ENCODE measurements at places on chromosomes 11 and 22. TPM values are rescaled to one million over a fixed set of nuclear protein-coding genes. Genes with fewer than 3 reads are reported as not detected.

- DNase-seq = no peak
Measured at GRCh38 chr11:31649129-31649966, 139.8 kb downstream of the ELP4 start.

DNA sequence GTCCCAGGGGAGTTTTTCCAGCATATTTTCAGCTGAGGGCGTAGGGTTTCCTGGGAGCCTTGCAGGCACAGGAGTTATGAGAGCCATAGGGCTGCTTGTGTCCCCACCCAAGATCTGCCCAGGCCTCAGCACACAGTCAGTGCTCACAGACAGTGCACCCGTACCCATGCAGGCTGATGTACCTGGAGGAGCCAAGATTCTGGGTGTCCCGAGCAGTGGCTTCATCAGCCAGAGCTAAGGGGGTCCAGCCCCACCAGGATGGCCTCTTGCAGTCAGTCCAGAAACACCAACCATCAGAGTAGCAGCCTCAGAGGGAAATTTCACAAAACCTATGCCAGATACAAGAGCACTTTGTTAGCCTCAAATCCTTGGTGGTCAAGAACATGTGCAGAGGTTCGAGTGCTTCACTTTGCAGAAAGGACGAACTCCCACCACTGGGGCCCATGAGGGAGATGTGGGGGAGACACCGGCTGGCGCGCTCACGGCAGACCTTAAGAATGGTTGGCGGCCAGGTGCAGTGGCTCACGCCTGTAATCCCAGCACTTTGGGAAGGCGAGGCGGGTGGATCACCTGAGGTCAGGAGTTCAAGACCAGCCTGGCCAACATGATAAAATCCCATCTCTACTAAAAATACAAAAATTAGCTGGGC, 43.8 kb upstream of the RTL6 start:
- no peak for DNase-seq

DNA sequence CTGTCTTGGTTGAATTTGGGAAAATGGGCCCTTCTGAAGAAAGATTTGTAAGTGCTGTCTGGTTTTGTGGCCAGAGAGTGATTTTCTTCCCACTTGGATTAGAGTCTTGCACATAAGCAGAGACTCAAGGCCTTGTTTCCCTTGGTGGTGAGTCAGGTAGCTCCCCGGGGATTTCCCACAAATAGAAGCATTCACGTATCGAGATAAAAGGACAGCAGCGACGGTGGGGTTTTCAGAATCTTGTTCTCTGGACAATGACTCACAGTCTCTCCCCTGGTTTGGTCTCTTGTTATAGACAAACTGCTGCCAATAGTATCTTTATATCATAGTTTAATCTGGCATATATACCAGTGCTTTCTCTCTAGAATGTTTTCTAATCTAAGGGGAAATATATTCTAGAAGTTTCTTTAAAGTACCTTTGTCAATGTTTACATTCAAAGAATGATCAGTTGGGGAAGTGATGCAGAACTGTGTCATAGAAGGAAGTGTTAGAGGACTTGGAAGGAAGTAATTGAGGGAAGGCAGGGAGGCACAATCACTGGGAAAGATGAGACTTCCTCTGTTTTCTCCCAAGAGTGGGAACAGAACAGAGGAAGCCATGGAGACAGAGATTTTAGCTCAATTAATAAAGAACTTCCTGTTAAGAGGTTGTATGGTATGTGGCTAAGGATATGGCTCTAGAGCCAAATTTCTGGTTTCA, 18.1 kb downstream of the POLA2 start:
- DNase-seq = peak; percentile 98

- no peak for DNase-seq
Measured at GRCh38 chr22:20937794-20938671, 20.8 kb downstream of the CRKL start.

DNA sequence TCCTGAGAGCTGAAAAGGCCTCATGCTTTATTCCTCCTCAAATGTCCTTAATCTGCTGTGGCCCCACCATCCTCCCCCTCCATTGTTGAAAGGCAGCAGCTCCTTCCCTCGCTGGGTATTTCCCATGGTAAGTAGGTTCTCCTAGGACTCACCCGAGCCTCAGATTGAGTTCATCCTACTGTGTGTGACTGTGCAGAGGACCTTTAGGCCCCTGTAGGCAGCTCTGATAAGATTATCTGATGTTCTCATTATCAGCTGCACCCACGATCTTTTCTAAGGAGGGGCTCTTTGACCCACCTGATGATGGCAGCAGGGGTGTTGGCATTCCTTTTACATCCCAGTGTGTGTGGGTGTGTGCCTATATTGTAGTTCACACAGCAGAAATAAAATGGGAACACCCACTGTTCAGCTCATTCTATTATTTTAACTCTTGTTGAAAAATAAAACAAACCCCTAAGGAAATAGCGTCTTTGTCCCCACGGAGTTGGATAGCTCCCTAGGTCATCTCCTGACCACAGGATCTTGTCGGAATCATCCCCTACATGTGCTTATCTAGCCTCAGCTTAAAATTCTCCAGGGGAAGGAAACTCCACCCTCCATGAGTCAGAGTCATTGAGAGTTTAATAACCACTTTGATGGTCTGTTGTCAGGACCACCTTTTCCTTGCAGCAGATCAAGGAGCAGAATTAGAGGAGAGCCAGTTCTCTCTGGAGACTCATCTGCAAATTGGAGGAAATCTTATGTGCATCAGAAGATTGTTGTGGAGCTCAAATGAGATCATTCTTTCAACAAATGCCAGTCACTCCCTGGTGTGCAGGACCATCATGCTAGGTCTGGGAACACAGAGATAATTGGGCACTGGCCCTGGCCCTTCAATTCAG, 19.3 kb downstream of the ENDOD1 start:
- DNase-seq = no peak

CNTF gene
- polyA plus RNA-seq = 0.46 TPM

All from mammary epithelial cell (primary cell).